Right lung (tissue), 10 donors: ENCODE measurements at places on chromosomes 11 and 22.

DNA sequence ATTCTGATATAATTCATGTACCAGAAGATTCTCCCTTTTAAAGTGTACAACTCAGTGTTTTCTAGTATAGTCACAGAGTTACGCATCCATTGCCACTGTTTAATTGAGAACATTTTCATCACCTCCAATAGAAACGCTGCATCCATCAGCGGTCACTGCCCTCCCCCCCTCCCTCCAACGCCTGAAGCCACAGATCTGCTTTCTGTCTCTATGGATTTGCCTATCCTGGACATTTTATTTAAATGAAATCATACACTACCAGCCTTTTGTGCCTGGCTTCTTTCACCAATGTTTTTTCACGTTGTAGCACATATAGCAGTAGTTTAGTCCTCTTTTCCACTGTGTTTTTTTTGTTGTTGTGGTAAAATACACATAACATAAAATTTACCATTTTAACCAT is 22.8 kb downstream of the TCP11L1 start:
- no peak for DNase-seq

GRCh38 chr22:46367707-46368191 is 32.2 kb downstream of the TRMU start:
- DNase-seq = no peak

DNA sequence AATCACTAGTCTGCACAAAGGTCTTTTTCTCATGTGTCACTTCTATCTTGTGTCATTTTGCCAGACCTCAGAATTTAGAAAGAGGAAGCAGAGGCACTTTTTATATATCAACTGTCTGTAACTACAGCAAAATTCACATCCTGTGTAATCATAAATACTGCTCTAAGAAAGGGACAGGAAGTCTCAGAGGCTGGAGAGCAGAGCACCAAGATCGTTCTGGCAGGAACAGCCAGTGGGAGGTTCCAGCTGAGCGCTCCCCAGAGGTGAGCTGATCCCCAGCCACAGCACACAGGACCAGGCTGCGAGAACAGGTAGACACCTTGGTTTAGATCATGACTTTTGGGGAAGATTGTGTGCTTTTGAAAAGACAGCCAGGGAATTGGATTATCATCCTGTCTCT is at the start of gene MS4A7:
Gene MS4A7, plus strand, starts transcription at position 179 of the 400 bp plus-strand sequence. CDS start 4,610 bp downstream, outside the sequence.
- DNase-seq = no peak

DNA sequence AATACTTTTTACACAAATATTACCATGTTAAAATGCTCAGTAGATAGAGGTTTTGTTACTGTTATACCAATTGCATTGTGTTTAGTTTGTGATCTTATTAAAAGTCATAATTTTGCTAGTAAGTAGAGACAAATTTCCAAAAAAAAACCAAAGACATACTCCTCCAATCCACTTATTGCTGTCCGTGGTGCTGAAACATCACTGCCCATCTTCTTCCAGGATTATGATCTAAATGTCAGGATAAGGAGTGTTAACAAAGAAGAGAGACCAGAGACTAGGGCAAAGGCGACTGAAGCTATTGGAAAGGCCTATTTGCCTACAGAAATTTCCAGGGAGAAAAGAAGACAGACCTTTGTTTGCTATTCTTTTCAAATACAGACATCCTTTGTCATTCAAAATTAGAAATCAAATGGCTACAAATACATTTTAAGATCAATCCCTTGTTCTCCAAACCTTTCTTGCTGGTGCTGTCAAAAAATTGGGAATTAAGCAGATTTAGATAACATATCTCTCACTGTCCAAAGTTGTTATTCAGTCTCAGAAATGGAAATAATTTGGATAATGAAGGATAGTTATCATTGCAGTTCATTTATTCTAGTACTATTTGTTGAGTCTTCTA is 199.7 kb downstream of the C11orf91 start:
- DNase-seq = no peak

- DNase-seq = no peak
Measured at GRCh38 chr11:100887659-100888058, 200.6 kb downstream of the ARHGAP42 start.

DNA sequence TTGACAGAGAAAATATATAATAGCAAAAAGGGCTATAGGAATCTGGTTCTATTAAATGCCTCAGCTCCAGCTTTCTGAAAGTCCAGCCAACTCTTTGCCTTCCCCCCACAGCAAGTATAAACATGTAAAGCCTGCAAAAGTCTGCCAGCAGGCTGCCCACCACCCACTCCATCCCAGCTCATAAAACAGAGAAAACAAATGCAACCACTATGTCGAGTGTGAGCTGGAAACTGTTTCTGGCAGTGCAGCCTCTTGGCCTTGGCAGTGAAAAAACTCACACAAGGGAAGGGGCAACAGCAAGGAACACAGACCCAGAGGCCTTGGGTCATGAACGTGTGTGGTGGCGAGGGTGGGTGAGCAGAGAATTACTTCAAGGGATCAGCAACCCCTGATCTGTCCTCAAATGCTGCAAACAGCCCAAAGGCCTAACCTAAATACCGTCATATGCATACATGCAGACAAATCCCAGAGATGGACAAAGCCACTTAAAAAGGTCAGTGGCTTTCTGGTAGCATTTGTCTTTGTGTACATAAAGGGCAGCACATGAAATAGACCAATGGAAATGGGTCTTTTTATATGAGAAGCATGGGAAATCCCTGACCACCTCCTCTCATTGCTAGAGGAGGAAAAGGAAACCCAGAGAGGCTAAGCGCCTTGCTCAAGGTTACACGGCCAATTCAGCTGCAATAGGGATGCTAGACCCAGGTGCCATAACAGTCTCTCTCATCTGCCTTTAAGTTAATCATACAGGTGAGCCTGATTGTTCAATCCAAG is 74.8 kb downstream of the NAT10 start:
- DNase-seq = no peak
